Kidney capillary endothelial cell (primary cell): ENCODE measurements at places on chromosomes 7 and 10.

DNA sequence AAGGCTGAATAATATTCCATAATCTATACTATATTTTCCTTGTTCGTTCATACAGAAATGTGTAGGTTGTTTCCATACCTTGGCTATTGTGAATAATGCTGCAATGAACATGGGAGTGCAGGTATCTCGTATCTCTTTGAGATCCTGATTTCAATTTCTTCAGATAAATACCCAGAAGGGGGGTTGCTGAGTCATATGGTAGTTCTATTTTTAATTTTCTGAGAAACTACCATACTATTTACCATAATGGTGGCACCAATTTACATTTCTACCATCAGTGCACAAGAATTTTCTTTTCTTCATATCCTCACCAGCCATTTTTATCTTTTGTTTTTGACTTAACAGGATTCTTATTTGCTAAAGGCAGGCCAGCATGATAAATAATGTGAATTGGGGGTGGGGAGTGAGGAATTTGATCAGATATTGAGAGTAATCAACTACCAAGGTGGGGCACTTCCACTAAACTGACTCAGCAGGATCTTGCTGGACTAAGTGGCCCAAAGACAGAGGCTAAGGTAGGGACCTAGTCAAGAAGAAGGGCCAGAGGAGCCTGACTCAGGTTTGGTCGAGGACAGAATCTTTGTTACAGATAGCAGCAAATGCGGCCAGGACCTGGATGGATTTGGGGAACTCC, 21.5 kb upstream of the CCSER2 start:
- DNase-seq, result no peak

DNA sequence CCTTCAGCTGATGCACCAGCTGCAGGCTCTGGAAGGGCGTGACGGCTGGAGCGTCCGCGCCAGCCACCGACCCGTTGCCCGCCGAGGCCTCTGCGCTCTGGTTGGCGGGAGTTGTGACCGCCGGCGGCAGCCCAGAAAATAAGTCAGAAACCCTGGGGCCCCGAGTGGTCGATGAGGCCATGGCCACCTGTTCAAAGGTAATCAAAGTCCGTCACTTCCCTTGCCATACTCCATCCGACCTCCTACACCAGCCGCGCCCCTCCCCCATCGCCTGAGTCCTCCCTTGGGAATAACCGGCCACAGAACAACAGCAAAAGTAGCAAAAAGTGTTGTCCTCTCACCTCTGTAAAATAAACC, 406 bp downstream of the PRLHR start:
- DNase-seq, result no peak

GRCh38 chr10:72727130-72727529, 35.2 kb downstream of the MCU start:
- DNase-seq, result no peak

GRCh38 chr7:16080131-16080530, 341.2 kb downstream of the CRPPA start:
- no peak for DNase-seq

DNA sequence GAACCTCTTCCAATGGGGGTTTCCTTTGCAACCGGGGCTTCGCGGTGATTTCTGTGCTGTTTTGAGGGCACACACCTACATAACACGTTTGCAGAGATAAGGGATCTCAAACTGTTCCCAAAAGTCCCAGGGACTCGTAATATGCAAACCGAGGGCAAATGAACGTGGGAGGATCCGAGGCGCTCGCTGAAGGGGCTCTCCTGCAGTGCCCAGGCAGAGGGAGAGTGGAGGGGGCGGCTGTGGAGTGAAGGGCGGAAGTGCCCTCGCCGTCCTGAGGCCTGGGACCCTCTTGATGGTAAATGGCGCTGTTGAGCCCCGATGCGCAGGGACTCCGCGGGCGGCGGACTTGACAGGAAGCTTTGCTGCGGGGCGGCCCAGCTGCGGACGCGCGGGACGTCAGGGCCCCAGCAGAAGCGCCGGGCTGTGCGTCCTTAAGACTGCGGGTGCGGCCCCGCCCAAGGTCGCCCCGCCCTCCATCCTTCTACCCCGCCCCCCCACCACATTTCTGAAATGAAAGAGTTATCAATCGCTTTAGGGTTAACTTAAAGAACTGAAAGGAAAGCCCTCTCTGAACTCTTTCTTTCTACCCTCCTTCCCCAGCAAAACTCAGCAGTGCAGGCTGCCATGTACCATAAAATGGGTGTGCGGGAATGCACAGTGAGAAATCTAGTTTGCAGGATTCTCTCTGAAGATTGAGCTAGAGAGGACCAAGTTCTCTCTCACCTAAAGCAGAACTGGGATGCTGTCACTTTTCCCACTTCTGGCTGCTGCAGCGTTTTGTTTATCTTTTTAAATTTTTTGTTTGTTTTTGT, 151.8 kb upstream of the YAE1 start:
- DNase-seq, result peak; percentile 16

DNA sequence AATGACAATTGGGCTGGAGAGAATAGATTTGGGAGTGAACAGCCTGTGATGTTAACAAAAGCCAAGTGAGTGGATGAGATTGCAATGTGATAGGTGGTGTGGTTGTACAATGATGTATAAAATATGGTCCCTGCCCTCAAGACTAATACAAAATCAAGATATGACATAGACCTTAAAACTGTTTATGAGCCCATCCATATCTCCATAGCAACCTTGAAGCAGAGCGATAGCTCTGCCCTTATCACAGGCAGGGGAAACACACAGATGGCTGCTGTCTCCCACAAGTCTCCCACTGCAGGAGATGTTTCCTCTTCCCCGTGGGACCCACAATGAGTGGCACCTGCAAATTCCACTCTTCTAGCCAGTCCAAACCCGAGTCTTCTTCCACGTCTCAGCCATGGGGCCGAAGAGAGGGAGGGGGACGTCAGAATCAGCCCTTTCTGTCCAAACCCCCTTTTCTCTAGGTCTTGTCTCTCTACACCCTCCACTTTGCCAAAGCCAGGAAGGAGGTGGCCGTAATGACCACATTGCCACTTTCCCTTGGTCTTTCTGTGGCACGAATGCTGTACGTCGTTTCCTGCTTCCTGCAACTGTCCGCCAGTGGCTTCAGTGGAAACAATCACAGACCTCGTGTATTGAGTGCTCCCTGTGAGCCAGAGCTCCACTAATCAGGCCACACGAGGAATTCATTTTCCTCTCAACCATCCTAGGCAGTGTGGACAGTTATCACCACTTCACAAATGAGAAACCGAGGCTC, 7.5 kb upstream of the TBXAS1 start:
- DNase-seq, result no peak

- no peak for DNase-seq
Measured at GRCh38 chr7:132386201-132386681, 190.0 kb downstream of the PLXNA4 start.
